ENCODE measurements at places on chromosomes 1 and 21. TPM values are rescaled to one million over a fixed set of nuclear protein-coding genes. Genes with fewer than 3 reads are reported as not detected.

GRCh38 chr1:960363-961131 lies at the start of gene KLHL17:
TSS of gene KLHL17 (plus strand) at chr1:960584. CDS start at chr1:960694, 110 bp downstream.
- DNase-seq = peak; percentile 83

The TSNAX gene
- 19.0 TPM for total RNA-seq

- no peak for DNase-seq
Observed at GRCh38 chr1:29960156-29960755, 723.9 kb downstream of the PTPRU start.

- DNase-seq = no peak
Observed at GRCh38 chr1:53266038-53266437, 27.7 kb upstream of the MAGOH start.

- DNase-seq = no peak
Observed at GRCh38 chr1:41637367-41637766, 152.9 kb upstream of the EDN2 start.

- DNase-seq = no peak
Observed at GRCh38 chr1:53344921-53345838, 17.3 kb upstream of the LRP8 start.

- no peak for DNase-seq
Observed at GRCh38 chr1:210739627-210740026, 394.3 kb downstream of the KCNH1 start.

- no peak for DNase-seq
Observed at GRCh38 chr1:183777328-183777727, 27.6 kb upstream of the RGL1 start.

DNA sequence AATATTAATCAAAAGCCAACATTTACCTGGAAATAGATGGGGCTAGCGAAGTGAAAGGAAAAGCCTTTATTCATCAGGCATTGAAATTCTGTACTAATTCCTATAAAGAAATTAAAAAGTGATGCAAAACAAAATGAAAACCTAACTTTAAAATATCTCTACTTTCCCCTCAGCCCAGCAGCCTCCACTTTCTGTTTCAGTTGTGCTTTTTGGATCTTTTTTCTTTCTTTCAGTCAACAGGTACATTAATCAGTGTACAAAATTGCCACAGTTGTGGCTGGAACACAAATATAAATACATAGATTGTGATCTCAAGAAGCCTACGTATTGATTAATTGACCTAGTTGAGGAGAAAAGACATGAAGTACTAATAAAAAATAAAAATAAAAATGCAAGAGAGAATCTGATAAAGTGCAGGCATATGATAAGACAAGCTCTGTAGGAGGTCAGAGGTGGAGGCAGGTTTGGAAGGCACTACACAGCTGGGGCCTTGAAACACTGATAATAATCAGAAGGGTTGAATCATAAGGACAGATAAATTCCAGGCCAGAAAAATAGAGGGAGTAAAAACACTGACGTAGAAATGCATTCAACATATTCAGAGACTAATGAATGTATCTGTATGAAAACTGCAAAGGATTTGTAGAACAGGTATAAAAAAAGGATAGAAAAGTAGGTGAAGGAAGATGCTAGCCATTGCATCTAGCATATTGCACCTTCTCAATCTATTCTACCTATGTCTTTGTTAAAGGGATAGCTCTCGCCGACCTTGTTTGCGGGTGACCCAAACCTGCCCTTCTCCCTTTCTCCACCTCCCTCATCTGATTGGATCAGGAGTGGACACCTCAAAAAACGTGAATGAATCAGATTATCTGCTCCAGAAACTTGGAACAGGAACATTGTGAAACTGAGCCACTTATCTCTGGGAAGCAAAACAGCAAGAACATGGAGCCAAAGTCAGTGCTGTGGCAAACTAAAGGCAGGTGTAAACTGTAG lies 607.8 kb upstream of the ADGRL2 start:
- DNase-seq = no peak

GRCh38 chr1:101438359-101438758 lies 201.5 kb downstream of the S1PR1 start:
- no peak for DNase-seq

- no peak for DNase-seq
Observed at GRCh38 chr1:87452648-87453047, 124.0 kb downstream of the LMO4 start.

The MRPS14 gene
- total RNA-seq = 21.0 TPM

DNA sequence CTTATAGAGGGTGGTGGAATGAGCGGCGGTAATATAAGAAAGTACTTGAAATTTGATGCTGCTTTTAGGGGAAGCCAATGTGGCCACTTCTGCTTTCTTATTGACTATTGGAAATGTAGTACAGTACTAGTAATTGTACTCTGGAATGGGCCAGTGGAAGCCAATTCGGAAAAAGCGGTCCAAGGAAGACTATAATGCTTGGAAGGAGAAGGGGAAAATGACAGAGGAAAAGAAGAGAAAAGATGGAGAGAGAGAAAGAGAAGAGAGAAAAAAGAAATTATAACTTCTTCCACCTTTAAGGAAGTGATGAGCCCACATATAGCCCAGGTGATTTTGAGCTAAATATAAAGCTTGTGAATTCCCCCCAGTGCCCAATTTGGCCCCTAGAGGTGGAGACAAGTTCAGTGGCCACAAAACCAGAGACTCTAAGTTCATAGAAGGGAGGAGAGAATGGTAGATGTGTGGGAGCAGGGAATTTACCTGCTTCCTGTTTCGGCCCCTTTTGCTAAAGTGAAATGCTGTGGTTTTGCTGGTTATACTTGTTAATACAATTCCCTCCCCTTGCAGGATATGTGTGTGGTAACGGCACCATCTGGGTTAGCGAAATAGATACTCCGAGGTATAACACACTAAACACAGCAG lies 35.7 kb upstream of the DUSP10 start:
- DNase-seq = no peak

- DNase-seq = peak; percentile 86
Observed at GRCh38 chr1:12618965-12619791, 1.2 kb upstream of the DHRS3 start.

DNA sequence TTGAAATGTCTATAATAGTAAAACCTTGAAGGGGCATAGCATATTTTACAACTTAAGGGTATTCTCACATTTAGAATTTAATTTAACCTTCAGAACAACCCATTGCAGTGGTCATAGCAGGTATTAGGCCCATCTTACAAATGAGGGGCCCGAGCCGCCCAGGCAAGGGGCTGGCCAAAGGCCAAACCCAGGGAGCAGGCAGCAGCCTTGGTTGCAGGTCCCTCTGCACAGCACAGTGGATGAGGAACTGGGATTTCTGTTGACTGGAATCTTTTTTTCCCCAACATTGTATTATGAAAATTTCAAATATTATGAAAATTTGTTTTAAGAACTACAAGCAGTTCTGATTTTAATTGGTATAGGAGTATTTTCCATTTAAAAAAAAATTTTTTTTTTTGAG lies 33.2 kb downstream of the CCSAP start:
- no peak for DNase-seq

DNA sequence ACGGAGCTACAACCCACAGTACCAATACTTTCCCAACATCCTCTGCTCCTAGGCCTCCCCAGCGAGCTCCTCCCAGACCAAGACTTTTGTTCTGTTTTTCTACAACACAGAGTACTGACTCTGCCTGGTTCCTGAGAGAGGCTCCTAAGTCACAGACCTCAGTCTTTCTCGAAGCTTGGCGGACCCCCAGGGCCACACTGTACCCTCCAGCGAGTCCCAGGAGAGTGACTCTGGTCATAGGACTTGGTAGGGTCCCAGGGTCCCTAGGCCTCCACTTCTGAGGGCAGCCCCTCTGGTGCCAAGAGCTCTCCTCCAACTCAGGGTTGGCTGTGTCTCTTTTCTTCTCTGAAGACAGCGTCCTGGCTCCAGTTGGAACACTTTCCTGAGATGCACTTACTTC lies 20.6 kb downstream of the PLA2G5 start:
- no peak for DNase-seq

GRCh38 chr1:78146205-78146771 lies 100.5 kb downstream of the GIPC2 start:
- no peak for DNase-seq

The TRNP1 gene
- not detected for total RNA-seq

The SLC5A9 gene
- 15.2 TPM for total RNA-seq

GRCh38 chr1:39936724-39937491 lies 18.0 kb upstream of the MFSD2A start:
- DNase-seq = no peak

DNA sequence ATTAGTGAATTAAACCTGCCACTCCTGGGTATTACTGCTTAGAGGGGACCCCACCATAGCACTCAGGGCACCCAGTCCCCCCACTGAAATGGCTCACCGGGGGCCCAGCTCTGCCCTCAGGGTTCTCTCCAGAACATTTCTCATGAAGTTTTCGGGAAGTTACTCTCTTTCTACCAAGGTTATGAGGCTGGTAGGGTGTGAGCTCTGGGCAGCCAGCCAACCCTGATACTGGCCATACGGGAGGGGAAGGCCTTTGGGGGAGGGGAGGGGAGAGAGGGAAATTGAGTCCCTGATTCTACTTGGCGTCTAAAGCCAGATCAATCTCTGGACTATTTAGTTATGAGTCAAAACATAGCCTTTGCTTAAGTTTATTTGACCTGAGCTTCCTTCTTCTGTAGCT lies 12.9 kb upstream of the PDE9A start:
- DNase-seq = peak; percentile 86

GRCh38 chr1:21594935-21595897 lies 73.9 kb downstream of the RAP1GAP start:
- DNase-seq = peak; percentile 49

The NSL1 gene
- total RNA-seq = 25.8 TPM

- DNase-seq = no peak
Observed at GRCh38 chr1:216997069-216997468, 273.8 kb upstream of the ESRRG start.
